ENCODE measurements at places on chromosomes 1 and 21. TPM values are rescaled to one million over a fixed set of nuclear protein-coding genes. Genes with fewer than 3 reads are reported as not detected.

The AGMAT gene
- 1.8 TPM for total RNA-seq

The AKR7A3 gene
- total RNA-seq: 0.62 TPM

The UBXN10 gene
- not detected for total RNA-seq

The AMY1A gene
- total RNA-seq: not detected

The OR2L5 gene
- total RNA-seq: under 0.01 TPM

The TCEA3 gene
- total RNA-seq: 6.8 TPM

The RIMS3 gene
- total RNA-seq: 0.44 TPM

The SLC16A4 gene
- total RNA-seq: 16.6 TPM

The AMY2A gene
- total RNA-seq: not detected

The CLDN8 gene
- total RNA-seq: not detected

The KMO gene
- under 0.01 TPM for total RNA-seq

The ADAMTS1 gene
- 170 TPM for total RNA-seq

The G0S2 gene
- 6.6 TPM for total RNA-seq
